Tongue (tissue), 3 donors: ENCODE measurements at places on chromosomes 13 and 19. TPM values are rescaled to one million over a fixed set of nuclear protein-coding genes. Genes with fewer than 3 reads are reported as not detected.

Gene FCER2
- not detected for total RNA-seq

Gene ZNF416
- 5.4 TPM for total RNA-seq

- peak; percentile 87 for DNase-seq
Measured at GRCh38 chr19:15107061-15108010, at the start of gene SYDE1. Gene SYDE1 (plus strand): TSS chr19:15107401. CDS start chr19:15107434, 33 bp downstream.

GRCh38 chr13:99075268-99076191 is 97.7 kb upstream of the DOCK9 start:
- no peak for DNase-seq

Gene FRY
- 152 TPM for total RNA-seq

DNA sequence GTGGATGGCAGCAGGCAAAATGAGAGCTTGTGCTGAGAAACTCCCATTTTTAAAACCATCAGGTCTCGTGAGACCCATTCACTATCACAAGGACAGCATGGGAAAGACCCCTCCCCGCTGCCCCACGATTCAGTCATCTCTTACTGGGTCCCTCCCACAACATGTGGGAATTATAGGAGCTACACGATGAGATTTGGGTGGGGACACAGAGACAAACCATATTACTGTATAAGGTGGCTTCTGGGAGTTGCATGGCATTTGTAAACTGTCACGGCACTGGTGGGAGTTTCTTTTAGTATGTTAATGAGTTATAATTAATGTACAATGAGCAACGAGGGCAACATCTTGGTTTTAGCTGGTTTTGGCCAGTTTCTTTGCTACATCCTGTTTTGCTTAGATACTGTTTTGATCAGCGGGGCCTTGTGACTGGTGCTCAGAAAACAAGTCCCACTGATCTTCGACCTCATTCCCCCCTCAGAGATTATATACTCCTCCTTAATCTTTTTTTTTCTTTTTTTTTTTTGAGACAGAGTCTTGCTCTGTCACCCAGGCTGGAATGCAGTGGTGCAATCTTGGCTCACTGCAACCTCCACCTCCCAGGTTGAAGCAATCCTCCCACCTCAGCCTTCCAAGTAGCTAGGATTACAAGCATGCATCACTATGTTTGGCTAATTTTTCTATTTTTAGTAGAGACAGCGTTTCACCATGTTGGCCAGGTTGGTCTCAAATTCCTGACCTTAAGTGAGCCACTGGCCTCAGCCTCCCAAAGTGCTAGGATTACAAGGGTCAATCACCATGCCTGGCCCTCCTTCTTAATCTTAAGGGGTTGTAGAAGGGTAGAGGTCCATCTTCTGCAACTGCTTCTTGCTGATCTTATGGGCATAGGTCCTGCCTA is 21.3 kb upstream of the ZNF599 start:
- no peak for DNase-seq

DNA sequence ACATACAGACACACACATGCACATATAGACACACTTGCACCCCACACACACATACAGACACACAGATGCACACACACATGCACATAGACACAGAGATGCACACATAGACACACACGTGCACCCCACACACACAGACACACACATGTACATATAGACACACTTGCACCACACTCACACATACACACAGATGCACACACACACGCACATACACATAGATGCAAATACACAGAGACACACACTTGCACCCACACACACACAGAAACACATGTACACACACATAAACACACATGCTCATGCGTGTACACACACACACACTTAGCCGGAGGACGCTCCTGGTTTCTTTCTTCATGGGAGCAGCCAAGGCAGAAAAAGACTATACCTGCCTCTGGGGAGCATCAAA is 10.0 kb downstream of the COL4A2 start:
- DNase-seq = no peak

DNA sequence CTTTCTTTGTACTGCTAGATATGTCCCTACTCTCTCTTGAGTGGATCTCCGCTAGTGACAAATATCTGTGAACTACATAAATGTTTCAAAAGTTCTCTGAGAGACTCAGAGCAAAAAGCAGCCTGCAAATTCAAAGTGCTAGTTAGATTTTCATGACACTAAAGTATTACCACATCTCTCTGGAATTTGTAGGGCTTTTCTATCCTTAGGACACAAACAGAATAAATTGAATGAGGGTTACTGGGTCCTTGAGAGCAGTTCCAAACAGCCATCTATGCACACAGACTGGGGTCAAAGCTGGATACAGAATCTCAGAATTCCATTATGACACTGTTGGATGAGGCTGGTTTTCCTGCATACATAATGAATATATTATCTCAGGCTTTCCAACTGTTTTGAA is 953.2 kb downstream of the DIAPH3 start:
- peak; percentile 27 for DNase-seq

- DNase-seq = peak; percentile 41
Measured at GRCh38 chr13:112891477-112892401, 77.3 kb upstream of the MCF2L start.

DNA sequence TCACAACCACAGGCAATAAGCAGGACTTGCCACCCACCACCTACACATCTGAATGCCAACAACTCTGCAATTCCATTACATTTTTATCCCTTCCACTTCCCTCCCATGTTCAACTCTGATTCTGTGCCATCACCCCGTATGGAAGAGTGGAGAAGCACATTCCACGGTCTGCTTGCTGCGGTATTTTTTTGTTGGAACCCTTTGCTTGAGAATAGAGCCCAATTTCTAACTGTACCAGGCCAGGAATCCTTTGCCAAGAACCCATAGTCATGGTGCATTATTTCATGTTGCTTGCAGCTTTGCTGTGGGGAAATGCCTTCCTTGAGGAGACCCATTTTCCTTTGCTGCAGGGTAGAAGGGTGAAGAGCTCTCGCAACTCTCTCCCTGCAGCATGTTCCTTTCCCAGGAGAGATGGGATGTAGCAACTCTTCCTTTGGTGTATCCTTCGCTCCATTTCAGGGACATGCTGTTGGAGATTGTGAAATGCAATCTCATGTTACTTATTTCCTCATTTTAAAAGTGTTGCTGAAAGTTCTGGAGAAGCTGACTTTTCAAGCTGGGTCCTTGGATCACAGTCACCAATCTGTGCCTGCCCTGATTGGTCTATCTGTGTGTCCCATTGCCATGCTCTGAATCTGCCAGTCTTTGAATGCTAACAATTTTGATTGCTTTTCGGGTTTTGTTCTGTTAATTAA is 69.8 kb upstream of the STARD13 start:
- peak; percentile 84 for DNase-seq

Gene TEX29
- total RNA-seq = 0.72 TPM

GRCh38 chr13:110150384-110151101 is 156.4 kb downstream of the COL4A1 start:
- DNase-seq = no peak

GRCh38 chr19:38735257-38735686 is 9.0 kb downstream of the CAPN12 start:
- DNase-seq = no peak

GRCh38 chr13:94333131-94333820 is 146.2 kb downstream of the DCT start:
- no peak for DNase-seq

DNA sequence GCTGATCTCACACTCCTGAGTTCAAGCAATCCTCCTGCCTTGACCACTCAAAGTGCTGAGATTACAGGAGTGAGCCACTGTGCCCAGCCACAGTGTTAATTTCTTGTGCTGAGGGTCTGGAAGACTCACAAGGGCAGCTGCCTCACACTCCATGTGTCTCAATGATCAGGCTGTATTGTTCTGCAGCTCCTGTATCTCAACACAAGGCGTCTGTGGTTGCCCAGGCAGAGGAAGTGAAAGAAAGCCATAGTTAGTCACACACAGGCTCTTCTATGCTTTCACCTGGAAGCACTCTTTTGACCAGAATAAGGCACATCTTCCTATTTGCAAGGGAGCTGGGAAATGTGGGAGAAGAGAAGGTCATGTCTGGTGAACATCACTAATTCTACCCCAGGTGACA is 107.3 kb upstream of the ZNF507 start:
- no peak for DNase-seq

DNA sequence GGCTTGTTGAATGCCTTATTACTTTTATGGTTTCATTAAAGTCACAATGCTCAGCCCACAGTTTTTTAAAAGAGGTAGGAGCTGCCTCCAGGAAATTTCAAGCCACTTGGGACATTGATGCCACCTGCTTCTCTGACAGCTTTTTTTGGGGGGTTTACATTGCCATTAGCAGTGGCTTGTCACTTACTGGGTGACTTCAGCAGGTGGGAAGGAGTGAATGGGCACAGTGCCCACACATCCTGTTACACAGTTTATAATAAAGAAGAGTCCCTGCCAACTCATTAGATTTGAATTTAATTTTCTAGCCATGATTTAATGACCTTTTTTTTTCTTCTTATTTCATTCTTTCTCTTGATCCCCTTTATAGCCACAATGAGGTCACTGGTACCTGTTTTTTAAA is 61.0 kb downstream of the NHLRC3 start:
- DNase-seq = no peak

Gene GPC6
- total RNA-seq = 27.0 TPM
